ENCODE measurements at places on chromosomes 7 and 10.

- no peak for DNase-seq
These were observed 8.4 kb downstream of the ZNF862 start for GRCh38 chr7:149846436-149847046.

- DNase-seq, result no peak
These were observed 72.8 kb upstream of the CUX1 start for GRCh38 chr7:101744588-101744987.

DNA sequence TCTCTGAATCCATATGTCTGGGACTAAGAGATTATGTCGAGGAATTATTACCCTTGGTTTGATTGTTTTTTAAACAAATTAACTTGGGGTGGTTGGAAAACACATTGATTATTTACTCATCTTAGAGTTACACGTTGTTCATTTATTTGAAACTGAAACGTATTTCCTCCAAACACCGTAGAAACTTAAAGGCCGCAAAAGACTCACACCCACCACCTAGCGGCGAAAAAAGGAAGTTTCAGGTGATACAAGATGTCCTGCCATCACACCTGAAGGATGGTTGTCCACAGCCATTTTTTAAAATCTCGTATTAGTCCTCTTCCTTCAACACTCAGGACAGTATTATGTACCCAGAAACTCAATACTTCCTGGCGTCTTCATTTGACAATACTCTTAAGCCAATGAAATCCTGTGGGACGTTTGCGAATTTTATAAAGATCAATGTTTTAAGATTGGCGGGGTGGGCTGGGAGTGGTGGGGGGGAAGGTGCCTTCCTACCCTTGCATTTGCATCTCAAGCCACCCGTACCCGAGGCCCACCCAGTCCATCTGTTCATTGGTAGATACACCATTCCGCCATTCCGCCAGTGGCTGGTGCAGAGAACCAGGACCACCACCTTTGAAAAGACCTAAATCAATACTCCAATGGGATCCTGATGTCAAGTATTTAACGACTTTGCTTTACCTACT is 1.4 kb upstream of the LCOR start:
- DNase-seq, result peak; percentile 76

DNA sequence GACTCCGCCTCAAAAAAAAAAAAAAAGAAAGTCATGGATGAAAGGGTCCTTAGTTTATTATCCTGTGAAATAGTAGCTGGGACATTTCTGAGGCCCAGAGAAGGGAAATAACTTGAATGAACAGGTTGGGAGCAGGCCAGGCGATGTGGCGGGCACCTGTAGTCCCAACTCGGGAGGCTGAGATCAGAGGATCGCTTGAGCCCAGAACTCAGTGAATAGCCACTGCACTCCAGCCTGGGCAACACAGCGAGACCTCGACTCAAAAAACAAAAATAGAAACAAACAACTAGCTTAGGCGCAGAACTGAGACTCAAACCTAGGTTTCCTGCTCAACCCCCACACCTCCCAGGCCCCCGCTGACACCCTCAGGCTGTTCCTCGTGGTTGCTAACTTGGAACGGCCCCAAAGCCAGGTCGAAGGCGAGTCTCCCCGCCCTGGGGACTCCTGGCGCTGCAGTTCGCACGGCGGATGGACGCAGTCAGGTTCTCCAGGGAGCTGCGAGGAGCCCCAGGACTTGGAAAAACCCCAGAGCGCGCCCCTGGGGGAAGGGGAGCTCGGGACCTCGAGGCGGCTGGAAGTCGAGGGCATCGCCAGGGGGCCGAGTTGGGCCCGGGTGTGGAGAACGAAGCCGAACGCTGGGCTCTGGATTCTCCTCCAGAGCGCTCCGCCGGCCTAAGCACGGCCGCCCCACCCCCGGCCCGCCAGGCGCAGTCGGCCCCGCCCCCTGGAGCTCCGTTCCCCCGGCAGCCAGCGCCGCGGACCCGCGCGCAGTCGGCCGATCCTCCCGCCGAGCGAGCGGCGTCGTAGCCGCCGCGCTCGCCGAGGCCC is at the start of gene STOX1:
TSS of gene STOX1 (plus strand) at position 768 of the 828 bp plus-strand sequence. CDS start 93 bp downstream, outside the sequence.
- DNase-seq, result peak; percentile 84

DNA sequence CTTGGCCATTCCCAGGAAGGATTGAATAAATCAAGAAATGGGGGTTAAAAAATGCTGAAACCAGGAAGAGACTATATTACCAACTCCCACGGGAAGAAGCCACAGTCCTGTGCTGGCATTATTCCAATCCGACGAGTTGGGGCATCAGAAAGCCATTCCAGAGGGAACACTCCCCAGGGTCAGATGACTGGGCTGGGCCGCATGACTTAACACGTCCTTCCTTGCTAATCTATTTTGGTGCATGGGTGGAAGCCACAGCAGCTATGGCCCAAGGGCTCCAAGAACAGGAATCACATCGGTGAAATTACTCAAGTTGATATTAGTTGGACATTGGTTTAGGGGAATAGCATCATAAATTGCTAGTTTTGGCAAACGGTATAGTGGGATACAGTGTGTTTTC is 592.9 kb upstream of the NRP1 start:
- DNase-seq, result no peak

- no peak for DNase-seq
These were observed 33.3 kb downstream of the GET4 start for GRCh38 chr7:909358-910329.

GRCh38 chr7:94062372-94062771 is 58.2 kb upstream of the BET1 start:
- no peak for DNase-seq

GRCh38 chr7:5774790-5775189 is 6.7 kb downstream of the RNF216 start:
- DNase-seq, result no peak

- no peak for DNase-seq
These were observed 258.0 kb downstream of the GALNT17 start for GRCh38 chr7:71389976-71390375.

DNA sequence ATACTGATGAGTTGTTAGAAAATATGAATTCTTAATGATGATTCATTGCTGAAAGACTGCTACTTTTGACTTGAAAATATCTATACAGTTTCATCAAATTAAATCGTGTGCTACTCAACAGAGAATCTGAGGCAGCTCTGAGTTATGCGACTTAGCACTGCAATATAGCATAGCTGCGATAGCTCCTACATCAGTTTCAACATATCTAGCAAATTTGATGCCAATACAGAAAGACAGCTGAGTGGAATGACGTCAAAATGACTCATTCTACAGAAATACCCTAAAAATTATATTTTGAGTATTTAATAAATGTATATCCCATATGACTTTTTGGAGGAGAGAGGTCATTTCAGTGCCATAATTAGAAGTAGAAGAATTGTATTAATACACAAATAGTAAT is 1.1 kb upstream of the TARP start:
- DNase-seq, result no peak

DNA sequence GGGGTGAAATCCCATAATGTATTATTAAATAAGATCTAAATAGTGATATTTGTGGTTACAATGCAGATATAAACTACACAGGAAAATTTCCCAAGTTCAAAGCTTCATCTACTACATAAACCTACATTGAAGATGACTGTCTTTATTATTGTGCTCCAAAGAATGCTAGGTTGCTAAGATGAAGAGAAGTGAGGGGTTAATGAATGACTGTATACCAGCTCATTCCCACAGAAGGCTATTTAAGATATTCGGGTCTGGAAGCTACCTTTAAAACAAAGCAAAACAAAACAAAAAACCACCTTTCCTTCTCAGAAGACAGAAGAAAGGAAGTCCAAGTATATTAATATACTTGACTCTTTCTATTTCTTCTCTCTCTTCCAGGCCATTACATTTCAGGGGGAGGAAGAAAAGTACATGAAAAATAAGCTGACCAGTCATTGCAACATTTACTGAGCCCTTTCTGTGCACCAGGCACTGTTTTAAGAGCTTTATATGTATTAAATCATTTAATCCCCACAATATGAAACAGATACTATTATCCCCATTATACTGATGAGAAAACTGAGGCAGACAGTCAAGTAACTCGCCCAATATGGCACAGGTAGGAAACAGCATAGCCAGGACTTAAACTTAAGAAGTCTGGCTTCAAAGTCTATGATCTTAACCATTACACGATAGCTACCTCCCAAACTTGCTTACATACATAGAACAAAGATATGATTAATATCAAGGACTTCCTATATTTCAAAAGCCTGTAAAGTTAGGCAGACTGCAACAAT is 48.1 kb downstream of the TNPO3 start:
- DNase-seq, result no peak

DNA sequence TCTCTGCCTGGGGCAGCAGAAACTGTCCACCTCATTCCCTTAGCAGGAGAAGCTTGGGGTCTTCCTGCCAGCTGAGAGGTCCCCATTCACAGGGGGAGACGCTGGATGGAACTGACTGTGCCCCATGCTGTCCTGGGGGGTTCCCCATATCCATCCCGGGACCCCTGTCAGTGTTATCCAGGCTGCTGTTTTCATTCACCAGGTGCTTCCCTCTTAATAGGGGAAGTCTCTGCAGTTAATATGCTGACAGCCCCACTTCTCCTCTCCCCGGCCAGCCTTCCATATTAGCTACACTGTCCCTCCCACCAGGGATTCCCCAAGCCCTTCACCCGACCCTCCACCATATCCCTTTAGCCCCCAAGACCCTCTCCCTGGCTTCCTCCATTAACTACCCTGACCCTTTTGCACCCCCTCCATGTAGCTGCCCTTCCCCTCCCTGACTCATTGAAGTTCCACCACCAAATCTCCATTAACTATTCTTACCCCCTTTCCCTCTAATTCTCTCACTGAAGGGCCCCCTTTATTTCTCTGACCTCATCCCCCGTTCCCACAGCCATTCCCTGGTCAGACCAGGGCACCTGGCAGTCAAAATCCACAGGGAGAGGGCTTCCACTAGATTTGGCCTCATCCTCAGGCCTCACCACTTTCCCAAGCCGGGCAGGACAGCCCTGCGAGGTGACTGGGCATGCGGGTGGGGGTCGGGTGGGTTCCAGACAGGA is 92.0 kb upstream of the PAX2 start:
- DNase-seq, result no peak

DNA sequence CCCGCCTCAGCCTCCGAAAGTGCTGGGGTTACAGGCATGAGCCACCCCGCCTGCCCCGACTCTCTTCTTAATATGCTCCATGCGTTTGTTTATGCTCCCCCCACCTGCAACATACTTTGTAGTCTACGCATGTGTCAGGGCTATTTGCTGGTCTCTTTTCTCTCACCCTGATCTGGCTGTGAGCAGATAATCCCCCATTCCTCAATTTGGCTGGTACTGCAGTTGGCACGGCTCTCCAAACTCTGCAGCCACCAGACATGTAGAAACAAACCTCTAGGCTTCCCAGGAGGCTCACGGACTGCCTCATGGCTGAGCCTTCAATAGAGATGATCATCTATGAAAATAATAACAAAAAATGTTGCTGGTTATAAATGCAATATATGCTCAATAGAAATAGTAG is 540.3 kb upstream of the GALNT17 start:
- DNase-seq, result no peak

GRCh38 chr7:43546231-43546630 is 36.7 kb upstream of the STK17A start:
- no peak for DNase-seq

DNA sequence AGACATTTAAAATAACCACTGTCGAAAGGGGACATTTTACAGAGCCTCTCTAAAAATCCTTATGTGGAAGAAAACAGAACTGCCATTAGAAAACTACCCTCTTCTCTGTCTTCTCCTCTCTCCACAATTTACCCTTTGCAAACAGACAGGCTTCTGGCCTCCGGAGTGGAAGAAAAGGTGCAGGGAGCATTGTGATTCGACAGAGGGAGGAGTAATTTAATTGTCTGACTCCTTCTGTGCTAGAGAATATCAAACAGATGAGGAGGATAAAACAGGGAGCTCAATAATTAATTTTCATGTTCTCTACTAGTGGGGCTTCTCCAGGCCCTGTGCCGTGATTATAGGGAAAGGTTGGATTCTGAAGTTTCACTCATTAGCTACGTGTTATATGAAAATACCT is 615.5 kb upstream of the MKI67 start:
- no peak for DNase-seq

DNA sequence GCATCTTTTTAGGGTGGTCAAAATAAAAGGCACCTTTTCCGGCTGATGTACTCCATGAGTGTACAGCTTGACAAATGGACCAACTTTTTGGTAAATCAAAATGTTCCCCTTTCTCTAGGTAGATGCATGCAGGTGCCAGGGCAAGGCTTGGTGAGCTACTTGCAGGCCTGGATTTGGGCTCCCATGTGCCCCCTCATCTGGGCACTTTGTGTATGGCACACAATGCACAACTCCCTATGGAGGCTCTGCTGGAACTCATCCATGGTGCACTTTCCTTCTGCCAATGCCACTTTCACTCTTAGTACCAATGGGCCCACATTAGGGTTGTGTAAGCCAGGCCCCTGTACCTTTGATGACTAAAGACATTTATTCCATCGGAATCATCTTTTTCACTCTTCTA is 300.8 kb downstream of the SDHAF3 start:
- no peak for DNase-seq

- no peak for DNase-seq
These were observed 509.7 kb upstream of the AKR1E2 start for GRCh38 chr10:4316161-4316810.

DNA sequence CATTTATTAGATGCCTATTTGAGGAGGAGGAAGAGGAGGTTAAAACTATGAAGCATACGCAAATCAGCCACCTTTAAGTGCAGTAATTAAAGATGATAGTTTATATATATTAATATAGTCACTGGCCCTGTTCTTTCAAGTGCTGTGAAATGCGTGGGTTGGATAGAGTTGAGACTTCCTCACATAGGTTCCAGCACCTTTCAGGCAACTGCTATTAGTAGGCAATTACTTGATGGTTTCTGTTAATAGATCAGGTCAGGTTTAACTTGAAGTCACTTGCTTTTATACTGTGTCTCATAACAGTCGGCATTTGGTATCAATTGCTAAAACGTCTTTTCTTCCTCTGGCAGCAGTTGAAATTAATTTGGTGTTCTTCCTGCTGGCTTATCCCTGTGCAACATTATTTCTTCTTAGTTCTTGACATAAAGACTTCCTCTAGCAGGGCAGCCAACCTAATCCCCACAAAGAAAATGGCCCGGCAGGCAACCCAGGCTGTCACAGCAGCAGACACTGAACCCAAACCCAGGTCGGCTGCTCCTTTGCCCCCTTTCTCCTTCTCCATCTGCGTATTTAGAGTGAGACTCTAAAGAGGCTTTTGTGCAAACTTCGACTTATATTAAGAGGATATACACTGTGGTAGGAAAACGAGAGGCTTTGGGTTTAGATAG is 35.3 kb upstream of the BET1 start:
- DNase-seq, result no peak

- peak; percentile 97 for DNase-seq
These were observed at the start of gene ADRB1 for GRCh38 chr10:114043532-114044246. Gene ADRB1, plus strand, starts transcription at chr10:114043866. Its CDS starts 267 bp downstream, at chr10:114044133.

DNA sequence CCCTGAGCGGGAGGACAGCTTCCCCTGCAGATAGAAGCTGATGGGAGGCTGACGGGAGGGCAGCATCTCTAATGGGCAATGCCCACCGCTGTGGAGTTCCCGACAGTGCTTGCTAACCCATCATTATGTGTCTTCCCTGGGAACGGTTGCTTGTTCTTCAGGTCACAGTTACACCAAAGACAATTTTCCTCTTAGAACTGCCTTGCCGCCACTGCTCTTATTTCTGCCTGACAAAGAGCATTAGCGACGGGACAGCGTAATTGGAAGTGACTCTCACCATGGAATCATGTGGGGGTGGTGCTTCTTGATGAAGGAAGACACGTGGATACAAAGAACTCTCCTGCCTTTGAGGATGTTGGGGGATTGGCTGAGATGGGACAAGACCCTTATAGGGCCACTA is 81.3 kb upstream of the NPS start:
- no peak for DNase-seq

- DNase-seq, result peak; percentile 41
These were observed 2.6 kb upstream of the TMEM130 start for GRCh38 chr7:98872328-98872924.

GRCh38 chr7:92058040-92058439 is 76.2 kb downstream of the CYP51A1 start:
- DNase-seq, result no peak

Data from NCI-H146 (cell line).